ENCODE measurements at places on chromosomes 2 and 18.

DNA sequence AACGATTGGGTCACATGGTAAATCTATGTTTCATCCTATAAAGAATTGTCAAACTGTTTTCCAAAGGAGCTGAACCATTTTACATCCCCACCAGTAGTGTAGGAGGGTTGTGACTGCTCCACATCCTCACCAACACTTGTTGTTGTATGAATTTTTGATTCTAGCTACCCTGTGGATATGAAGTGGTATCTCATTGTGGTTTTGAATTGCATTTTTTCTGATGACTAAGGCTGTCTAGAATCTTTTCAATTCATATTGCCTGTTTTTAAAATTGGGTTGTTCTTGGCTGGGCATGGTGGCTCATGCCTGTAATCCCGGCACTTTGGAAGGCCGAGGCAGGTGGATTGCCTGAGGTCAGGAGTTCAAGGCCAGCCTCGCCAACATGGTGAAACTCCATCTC lies 44.5 kb downstream of the TXNL1 start:
- peak; percentile 61 for DNase-seq

DNA sequence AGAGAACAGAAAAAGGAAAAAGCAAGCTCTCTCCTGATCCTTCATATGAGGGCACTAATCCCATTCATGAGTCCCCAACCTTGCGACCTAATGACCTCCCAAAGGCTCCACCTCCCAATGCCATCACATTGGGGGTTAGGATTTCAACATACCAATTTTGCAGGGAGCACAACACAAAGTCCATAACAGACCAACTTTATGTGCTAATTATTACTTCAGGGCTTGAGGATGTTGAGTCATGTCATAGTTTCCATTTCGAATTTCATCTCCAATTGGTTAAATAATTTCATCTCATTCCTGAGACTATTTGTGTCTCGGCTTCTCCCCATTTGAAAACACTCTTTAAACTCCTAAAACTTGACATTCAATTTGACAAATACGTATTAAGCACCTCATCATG lies 69.9 kb upstream of the KLF7 start:
- no peak for DNase-seq

DNA sequence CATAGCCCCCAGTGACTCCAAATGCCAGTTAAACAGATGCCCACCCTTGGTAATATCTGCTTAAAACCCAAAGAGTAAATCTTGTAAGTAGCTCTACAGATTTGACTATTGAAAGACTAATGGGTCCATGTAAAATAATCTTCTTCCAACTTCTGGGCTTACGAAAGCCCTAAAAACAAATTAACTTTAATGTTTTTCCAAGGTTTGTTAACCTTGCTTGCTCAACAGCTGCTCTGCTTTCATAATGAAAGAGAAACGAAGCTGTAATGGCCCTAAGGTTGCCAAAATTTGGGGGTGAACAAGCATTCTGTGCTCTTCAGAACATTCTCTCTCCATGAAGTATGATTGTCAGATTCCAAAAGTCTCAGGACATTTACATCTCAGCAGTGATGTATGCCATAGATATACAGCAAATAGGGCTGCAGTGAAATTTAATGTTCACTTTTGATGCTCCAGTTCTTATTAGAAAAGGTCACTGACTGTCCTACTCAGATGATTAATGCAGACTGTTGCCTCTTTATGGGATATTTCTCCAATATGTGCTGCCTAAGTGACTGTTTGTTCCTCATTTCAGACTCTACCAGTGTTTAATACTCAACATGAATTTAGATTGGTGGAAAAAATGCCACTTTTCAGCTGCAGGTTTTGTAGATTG lies 436.3 kb upstream of the CHST9 start:
- no peak for DNase-seq

DNA sequence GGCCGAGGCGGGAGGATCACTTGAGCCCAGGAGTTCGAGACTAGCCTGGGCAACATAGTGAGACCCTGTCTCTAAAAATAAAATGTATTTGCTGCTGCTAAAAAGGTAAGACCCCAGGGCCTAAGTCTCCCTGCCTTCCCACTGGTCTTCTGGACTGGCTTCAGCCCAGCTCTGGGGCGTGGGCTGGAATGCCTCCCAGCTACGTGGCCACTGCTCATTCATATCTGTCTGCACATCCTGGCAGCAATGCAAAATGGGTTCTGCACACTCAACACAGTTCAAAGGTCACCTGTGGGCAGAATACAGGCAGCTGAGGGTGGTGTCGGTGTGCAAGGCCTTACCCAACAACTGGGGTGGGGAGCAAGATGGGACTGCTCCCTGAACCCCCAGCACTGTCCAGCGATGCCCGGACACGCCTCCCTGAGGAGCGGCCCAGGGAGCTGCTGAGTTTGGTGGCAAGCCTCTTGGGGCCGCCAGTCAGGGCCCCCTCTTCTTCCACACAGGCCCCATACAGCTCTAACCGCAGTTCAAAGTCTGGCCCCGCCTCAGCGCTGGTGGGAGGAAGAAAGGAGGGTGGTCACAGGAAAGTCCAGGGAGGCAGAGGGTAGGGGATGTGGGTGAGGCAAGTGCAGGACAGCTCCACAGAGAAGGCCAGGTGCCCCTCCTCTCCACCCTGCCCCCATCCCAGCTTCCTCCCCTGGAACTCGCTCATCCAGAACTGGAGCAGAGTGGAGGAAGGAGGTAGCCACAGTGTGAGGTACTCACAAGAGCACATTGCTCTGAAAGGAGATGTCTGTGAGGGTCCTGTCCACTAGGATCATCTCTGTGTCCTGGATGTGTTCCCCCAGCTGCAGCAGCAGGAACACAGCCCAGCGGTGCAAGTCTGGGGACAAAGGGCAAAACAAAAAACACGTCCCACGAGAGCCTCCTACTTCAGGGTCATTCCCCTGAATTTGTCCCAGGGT lies 8.2 kb downstream of the WDR54 start:
- DNase-seq, result no peak
